ENCODE measurements at places on chromosomes 16 and 17. TPM values are rescaled to one million over a fixed set of nuclear protein-coding genes. Genes with fewer than 3 reads are reported as not detected.

Gene FTO
- 62.7 TPM for total RNA-seq

Gene MAP2K4
- total RNA-seq: 23.0 TPM

Gene CCL11
- total RNA-seq: not detected

Gene CORO1A
- total RNA-seq: 24.1 TPM

Gene BBS2
- total RNA-seq: 75.3 TPM

Gene SPATA22
- 0.07 TPM for total RNA-seq

Gene SDK2
- 0.07 TPM for total RNA-seq

Gene EDC4
- 61.1 TPM for total RNA-seq

Gene LRRC36
- 0.07 TPM for total RNA-seq

Gene CARHSP1
- total RNA-seq: 237 TPM

Gene LLGL2
- 37.0 TPM for total RNA-seq

Gene ABI3
- total RNA-seq: 0.86 TPM

Gene KRT31
- total RNA-seq: not detected

Gene TNFRSF13B
- total RNA-seq: not detected

Gene CA5A
- not detected for total RNA-seq

Gene ENDOV
- total RNA-seq: 8.5 TPM

Gene CLCN7
- 57.3 TPM for total RNA-seq

Gene KIF2B
- total RNA-seq: not detected

Gene OR1F1
- 0.52 TPM for total RNA-seq

Gene ALOX12B
- total RNA-seq: 0.35 TPM

Gene KRT222
- total RNA-seq: not detected

Gene MT4
- not detected for total RNA-seq

Gene DRC3
- total RNA-seq: 0.06 TPM

Gene TOM1L1
- 81.2 TPM for total RNA-seq

Gene HS3ST3B1
- 2.1 TPM for total RNA-seq

Gene ICAM2
- total RNA-seq: 18.4 TPM

Gene DDX19B
- 20.9 TPM for total RNA-seq

Gene CPNE2
- total RNA-seq: 50.2 TPM

Gene SLC5A10
- total RNA-seq: not detected

Gene SGCA
- not detected for total RNA-seq

Gene TAC4
- not detected for total RNA-seq

Gene ZNF205
- 15.8 TPM for total RNA-seq

Gene CTRB2
- total RNA-seq: not detected

Gene GPR142
- total RNA-seq: not detected

Gene ST6GALNAC1
- 0.36 TPM for total RNA-seq

Gene SPATA32
- total RNA-seq: not detected

Gene PPP1R27
- total RNA-seq: 0.17 TPM
